ENCODE measurements at places on chromosomes 7 and 10.

- no peak for DNase-seq
Measured at GRCh38 chr7:129149511-129149910, 5.0 kb downstream of the TSPAN33 start.

DNA sequence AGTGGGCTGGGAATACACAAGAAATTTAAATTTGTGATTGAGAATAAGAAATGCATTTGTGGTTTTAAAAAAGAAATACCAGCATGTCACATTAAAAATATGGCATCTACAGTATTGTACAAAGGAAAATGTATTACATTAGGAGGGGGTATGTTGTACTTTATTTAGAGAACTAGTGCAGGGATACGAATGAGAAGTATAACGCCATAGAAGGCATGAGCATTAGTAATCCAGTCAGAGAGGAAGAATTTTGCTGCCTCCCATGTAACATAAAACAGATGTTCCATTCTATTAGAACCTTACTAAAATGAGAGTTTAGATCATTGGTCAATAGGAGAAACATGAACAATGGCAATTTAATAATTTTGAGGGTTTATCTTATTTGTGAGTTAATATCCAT lies 182.2 kb downstream of the ADK start:
- DNase-seq = peak; percentile 79

DNA sequence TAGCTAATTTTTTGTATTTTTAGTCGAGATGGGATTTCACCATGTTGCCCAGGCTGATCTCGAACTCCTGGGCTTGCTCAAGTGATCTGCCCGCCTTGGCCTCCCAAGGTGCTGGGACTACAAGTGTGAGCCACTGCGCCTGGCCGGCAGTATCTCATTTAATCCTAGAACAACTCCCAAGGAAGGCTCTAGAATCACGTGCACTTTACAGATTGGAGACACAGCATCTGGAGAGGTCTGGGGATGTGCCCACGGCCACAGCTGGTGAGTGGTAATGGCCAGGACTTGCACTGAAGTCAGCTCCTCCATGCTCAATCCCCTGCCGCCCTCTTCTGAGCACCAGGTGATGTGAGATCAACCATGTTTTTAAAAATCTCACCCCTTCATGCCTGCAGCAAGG lies 43.1 kb downstream of the CARD11 start:
- DNase-seq = no peak

GRCh38 chr7:100710452-100710851 lies 4.5 kb downstream of the POP7 start:
- DNase-seq = no peak

DNA sequence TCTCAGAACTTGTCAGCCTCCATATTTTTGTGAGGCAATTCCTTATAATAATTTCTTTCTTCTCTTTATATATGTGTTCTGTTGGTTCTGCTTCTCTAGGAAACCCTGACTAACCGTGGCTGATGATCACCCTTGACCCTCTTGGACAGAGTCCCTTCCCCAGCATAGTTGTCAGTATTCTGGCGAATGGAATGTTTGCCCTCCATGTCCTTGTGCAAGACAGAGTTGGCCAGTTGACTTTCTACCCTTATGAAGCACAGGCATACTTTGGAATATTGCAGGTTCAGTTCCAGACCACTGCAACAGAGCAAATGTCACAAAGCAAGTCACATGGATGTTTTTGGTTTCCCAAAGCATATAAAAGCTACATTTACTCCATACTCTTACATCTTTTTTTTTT lies 297.7 kb upstream of the SHH start:
- DNase-seq = no peak

DNA sequence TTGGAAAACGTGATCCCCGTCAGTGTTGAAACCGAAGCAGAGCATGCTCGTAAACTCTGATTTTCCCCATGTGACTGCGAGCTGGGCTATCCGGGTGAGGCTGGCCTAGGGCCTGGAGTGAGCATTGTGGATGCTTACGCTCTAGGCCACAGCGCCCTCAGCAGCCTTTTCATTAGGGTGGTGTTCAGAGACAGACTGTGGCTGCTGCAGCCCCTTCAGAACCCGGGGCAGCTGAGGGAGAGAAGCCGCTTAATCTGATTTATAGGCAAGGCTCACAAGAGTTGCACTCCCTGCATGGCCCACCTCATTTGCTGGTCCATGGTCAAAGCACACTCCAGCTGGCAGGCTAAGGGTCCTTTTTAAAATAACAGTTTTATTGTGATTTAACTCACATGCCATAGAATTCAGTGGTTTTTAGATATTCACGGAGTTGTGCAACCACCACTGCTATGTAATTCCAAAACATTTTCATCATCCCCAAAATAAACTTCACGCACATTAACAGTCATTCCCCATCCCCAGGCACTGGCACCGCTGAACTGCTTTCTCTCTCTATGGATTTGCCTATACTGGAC lies 72.5 kb downstream of the SYPL1 start:
- DNase-seq = peak; percentile 78

GRCh38 chr10:6924166-6924565 lies 344.1 kb upstream of the PRKCQ start:
- peak; percentile 61 for DNase-seq

DNA sequence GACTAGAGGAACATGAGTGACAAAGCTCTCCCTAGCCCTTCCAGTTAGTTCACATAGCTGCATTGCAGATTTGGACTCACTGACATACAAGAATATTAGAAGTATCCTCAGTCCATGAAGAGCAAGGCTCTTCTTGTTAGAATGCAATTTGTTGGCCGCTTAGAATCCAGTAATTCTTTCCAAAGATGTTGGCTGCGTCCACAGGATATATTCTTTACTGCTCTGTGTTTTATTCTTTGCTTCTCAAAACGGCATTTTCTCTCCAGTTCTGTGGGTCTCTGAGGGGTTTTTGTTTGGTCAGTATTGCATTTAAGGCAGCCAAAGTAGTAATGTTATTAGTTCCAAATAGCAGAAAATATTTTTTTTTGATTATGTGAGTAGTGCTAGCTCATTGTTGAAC lies 588.6 kb downstream of the DNAJB9 start:
- no peak for DNase-seq

- DNase-seq = peak; percentile 18
Measured at GRCh38 chr10:71795248-71795647, 21.9 kb upstream of the VSIR start.

DNA sequence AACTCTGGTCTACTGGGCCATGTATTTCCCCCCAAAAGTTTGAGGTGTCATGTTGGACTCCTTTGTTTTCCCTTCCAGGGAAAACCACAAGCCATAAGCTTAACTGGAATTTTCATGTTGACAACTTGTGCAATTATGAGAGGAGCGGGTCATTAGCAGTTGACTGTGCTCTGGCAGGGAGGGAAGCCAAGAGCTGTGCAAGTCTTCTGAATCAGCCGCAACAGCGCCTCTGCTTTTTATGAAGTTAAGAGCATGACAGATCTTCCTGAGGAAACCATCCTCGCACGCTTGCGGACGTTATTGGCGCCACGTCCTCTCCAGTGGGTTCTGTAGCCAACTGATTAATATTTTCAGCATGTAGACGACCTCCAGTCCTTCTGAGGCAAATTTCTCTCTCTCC lies 148.7 kb upstream of the MKI67 start:
- DNase-seq = no peak

DNA sequence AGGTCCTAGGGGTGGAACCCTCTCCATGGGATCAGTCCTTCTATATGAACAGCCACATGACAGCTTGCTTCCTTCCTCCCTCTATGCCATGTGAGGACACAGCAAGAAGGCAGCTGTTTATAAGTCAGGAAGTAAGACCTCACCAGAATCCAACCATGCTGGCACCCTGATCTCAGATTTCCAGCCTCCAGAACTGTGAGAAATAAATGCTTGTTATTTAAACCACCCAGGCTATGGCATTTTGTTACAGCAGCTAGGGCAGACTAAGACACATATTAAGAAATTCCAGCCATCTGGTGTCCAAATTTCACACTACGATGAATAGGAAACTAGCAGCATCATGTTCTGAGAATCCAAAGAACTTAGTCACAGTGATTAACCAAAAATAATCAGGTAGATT lies 140.1 kb downstream of the ZFAND4 start:
- peak; percentile 5 for DNase-seq

GRCh38 chr7:136194878-136195277 lies 217.7 kb upstream of the MTPN start:
- no peak for DNase-seq
